Neural progenitor cell (in vitro differentiated cells): ENCODE measurements at places on chromosomes 7 and 10. TPM values are rescaled to one million over a fixed set of nuclear protein-coding genes. Genes with fewer than 3 reads are reported as not detected.

DNA sequence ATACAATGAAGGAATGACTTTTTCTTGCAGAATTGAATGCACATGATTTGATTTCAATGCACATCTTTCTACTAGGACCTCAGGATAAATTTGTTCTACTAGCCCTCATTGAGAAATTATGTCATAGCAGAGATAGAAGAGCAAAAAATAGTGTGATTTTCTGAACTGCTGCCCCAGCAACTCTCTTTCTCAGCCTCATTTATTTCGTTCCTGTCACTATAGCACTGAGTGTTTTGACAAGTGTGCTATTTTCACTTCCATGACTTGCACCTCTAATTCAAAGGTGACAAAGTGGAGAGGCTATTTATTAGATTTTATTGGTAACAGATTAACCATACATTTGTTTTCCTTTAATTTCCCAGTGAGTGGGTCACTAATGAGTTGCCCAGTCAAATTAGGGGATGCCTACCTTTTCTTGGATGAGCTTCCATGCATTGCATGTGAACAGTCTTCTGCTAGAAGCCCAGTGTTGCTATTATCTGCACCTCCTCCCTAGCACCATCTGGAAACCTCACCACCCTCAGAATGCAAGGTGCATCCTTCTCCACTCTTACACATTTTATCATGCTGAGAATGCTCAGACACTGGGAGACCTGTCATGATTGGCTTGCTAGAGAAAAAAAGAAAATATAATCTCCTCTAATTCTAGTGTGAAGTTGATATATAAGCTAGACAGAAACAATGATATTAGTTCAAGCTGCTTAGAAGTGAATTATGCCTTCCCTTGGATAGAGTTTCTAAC lies 119.6 kb upstream of the CTTNBP2 start:
- DNase-seq = no peak

DNA sequence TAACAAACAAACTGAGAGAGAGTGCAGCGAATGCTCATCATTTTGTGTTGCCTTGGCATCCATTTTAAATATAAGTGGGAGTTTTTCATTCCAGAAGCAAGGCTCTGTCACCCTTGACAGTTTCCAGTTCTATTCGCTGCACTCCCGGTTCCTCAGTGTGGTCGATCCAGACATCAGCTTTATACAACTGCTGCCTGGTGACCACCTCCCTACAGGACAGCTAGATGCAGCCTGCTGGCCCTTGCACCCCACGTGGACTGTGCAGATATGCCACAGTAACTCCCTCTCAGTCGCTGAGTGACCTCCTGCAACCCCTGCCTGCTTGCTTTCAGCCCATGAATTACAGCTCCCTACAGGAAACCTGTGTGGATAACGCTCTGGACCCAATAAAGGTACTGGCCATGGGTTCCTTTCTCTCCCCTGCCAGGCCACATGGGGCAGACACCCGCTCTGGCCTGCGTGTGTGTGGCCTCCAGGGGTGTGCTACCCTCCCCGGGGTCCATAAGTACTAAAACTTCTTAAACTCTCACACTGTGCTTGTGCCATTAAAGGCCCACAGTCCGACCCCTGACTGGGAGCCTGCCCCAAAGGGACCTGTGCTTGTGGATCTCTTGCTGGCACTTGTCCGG lies 23.6 kb downstream of the BEND7 start:
- no peak for DNase-seq

- DNase-seq = peak; percentile 57
These were observed 32.0 kb upstream of the PLEKHA1 start for GRCh38 chr10:122342293-122343134.

DNA sequence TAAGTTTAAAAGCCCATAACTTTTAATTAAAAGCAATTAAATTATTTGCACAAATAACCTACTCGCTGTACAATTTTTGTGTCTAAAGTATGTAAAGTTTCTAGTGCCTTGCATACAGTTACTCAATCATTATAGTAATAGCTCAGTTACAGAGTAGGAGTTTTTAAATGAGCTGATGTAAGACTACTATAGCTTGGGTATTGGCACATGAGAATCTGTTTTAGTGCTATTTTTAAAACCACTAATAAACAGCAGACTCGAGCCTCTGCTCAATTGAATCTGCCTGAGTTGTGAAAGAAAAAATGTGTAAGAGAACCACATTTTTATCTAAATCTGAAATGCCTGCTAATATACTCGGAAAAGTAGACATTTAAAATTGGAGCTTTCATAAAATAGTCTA lies 31.1 kb downstream of the CTNNA3 start:
- no peak for DNase-seq

DNA sequence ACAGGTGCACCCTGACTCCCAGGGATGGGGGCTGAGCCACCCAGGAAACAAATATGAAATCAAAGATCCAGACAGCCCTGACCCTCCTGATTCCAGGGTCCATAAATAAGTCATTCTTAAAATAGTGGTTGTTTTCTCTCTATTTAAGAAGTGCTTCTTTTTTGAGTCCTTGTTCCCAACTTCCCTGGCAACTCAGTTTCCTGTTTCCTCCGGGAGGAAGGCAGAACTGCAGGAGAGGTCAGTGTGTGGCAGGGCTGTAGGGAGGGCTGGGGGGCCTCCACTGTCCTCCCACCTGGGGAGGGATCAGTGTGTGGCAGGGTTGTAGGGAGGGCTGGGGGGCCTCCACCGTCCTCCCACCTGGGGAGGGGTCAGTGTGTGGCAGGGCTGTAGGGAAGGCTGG lies 88.7 kb upstream of the PDGFA start:
- DNase-seq = no peak

DNA sequence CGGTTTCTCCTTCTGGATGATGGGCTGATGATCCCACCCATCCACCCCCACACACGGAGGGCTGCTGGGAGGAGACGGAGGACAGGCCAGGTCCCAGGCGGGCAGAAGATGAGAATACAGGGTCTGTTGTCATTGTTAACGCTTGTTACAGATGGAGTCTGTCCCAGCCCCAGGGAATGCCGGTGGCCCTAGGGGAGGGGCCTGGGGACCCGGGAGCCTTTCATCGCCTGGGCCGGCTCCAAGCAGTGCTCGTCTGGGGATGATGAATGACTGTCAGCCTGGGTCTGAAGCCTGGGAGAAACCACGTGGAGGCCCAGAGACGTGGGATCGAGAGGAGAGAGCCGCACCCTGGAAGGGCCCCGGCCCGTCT lies 69.2 kb downstream of the UNCX start:
- DNase-seq = no peak

GRCh38 chr7:151312831-151313809 lies 28.5 kb upstream of the NUB1 start:
- DNase-seq = no peak

- no peak for DNase-seq
These were observed 239.6 kb upstream of the ETV1 start for GRCh38 chr7:14229047-14229446.

DNA sequence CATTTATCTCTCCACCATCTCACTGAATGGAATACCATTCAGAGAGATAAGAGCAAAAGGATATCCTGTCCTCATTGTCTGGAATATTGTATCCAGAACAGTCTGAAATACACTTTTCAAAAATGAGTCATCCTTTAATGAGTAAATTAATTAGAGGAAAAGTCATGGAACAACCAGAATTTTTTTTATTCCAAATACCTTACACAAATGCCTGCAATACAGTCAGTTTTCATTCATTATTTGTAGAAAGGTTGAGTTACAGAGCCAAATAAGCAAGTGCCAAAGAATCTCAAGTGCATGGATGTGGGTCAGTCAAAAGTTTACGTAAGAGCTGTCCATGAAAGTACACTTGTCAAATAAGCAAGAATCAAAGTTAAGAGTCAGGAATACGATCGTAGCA lies 482.6 kb downstream of the IPMK start:
- DNase-seq = no peak

- no peak for DNase-seq
These were observed 366.1 kb upstream of the BMPER start for GRCh38 chr7:33539198-33539597.

The MPLKIP gene
- 48.4 and 87.2 TPM in 2 replicates for total RNA-seq

The ANXA8L1 gene
- not detected in 2 replicates for total RNA-seq

The GPR37 gene
- total RNA-seq = 0.21 and 0.43 TPM in 2 replicates

The ST8SIA6 gene
- total RNA-seq = 4.4 and 5.1 TPM in 2 replicates

The SPOCK2 gene
- total RNA-seq = 1.9 and 3.2 TPM in 2 replicates

The IL6 gene
- total RNA-seq = not detected in 2 replicates

The UCN3 gene
- not detected in 2 replicates for total RNA-seq
